ENCODE measurements at places on chromosomes 16 and 17.

DNA sequence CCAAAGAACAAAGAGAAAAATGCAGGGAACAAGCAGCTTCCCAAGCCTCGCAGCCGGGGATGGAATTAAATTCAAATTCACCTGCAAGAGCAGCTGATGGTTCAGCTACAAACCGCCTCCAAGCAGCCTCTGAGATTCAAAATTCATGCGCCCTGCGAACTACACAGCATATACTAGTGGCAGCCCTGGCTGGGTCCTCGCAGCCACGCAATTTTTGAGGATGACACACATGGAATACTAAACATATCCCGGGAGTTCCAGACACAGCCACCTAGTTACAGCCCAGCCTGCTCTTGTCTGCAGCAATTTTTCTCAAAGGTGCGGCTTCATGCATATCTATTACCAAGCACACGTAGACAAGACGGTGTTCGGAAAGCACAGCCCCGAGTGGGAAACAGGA is 35.9 kb upstream of the KIFC3 start:
- DNase-seq = no peak

GRCh38 chr17:6571452-6571781 is 15.1 kb upstream of the PITPNM3 start:
- DNase-seq = no peak

DNA sequence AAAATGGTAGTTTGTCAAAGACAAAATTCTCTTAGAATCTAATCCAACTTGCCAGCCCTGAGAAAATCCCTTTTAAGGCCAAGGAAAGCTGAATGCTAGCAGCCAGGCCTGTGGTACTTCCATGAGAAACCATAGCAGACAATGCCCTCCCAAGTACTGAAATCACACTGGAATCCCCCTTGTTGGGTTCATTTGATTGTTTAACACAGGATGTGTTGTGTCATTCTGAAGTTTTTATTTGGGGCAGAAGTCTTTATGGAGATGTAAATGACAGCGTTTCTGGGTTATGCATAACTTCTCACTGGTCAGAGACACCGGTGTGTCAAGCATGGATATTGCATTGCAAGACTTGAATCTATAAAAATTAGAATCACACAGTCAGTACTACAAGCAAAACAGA is 6.0 kb upstream of the ARL2BP start:
- no peak for DNase-seq

GRCh38 chr16:75198135-75198600 is 8.8 kb downstream of the CTRB2 start:
- no peak for DNase-seq

GRCh38 chr16:3774156-3774767 is 56.9 kb upstream of the TRAP1 start:
- no peak for DNase-seq

- no peak for DNase-seq
Observed at GRCh38 chr17:76732734-76733617, 4.2 kb downstream of the SRSF2 start.

- DNase-seq = peak; percentile 49
Observed at GRCh38 chr17:15944759-15945526, at the start of gene ADORA2B. TSS of gene ADORA2B (plus strand) at chr17:15945130. CDS start at chr17:15945249, 119 bp downstream.

- DNase-seq = no peak
Observed at GRCh38 chr16:54280751-54281150, 5.8 kb downstream of the IRX3 start.

DNA sequence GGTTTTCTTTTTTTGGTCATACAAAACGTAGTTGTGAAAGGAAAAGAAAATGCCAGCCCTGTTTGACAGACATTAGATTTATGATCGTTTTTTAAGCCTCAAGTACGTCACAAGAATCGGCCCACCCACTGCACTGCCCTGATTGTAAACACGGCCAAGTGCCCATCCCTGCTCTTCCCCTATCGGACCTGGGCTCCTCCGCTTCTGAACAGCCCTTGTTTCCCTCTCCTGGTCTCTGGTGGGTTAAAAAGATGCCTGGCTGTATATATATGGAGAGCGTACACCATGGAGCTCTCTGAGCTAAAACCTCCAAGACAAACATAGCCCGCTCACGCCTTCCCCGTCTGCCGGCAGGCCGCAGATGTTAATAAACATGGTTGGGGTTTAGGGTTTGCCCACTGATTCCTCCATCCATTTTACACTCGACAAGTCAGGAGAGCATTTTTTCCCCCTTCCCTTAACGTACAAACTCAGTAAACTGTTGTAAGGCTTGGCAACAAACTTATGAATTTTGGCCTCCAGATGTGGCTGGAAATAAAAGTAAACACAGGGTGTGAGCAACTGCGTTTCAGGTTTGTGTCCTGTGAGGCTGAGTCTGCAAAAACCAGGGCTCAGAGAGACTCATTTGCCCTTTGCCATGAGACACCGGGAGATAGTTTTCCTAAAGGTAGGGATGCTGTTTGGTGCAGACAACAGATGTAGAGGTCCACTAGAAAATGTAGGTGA is 325.9 kb downstream of the SOX9 start:
- DNase-seq = no peak

- no peak for DNase-seq
Observed at GRCh38 chr16:49560004-49560830, 186.6 kb downstream of the C16orf78 start.

- no peak for DNase-seq
Observed at GRCh38 chr16:57529391-57530103, 6.8 kb downstream of the CCDC102A start.

DNA sequence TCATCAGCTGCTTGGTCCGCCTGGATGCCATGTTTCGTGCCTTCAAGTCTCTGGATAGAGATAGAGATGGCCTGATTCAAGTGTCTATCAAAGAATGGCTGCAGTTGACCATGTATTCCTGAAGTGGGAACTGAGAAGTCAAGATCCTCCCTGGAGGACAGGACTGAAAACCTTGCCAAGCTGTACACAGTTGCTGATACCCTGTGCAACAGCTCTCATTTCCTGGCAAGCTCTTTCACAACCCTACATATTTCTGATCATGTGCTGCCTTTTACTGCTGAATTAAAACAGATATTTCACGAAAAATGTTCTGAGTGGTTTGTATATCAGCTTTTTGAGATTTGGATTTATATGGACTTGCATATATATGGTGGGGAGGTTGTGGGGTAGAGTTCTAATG is 898 bp downstream of the CAPNS2 start:
- DNase-seq = no peak

GRCh38 chr17:77458202-77459017 is 317.6 kb downstream of the SEC14L1 start:
- no peak for DNase-seq

GRCh38 chr17:40064971-40065768 is 2.4 kb downstream of the THRA start:
- DNase-seq = no peak

DNA sequence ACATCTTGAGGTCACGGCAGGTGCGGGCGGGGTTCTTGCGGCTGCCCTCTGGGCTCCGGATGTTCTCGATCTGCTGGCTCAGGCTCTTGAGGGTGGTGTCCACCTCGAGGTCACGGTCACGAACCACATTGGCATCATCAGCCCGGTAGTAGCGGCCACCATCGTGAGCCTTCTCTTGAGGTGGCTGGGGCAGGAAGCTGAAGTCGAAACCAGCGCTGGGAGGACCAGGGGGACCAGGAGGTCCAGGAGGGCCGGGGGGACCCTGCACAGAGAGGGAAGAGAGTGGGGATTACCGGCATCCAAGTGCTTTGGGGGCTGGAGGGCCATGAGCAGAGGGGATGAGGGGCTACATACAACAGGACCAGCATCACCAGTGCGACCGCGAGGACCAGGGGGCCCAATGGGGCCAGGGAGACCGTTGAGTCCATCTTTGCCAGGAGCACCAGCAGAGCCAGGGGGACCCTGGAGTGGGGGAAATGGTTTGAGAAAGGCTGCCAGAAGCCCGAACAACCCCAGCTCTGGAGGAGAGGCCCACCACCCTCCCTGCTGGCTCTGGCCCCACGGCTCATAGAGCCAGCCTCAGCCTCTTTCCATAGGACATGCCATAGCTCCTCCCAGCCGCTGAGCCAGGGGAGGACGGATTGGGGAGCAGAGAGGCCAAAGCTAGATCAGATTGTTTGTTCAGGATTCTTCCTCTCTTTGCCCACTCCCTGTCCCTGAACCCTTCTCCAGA is 14.6 kb downstream of the COL1A1 start:
- DNase-seq = no peak

- no peak for DNase-seq
Observed at GRCh38 chr17:65047941-65048340, 8.6 kb downstream of the GNA13 start.

- no peak for DNase-seq
Observed at GRCh38 chr17:79800325-79801155, 3.7 kb upstream of the CBX8 start.

- DNase-seq = no peak
Observed at GRCh38 chr16:20016234-20016633, 57.5 kb downstream of the GPR139 start.

- DNase-seq = no peak
Observed at GRCh38 chr17:5381542-5381941, 37.9 kb downstream of the NUP88 start.
